Ascending aorta (tissue), 2 donors: ENCODE measurements at places on chromosomes 16 and 17.

DNA sequence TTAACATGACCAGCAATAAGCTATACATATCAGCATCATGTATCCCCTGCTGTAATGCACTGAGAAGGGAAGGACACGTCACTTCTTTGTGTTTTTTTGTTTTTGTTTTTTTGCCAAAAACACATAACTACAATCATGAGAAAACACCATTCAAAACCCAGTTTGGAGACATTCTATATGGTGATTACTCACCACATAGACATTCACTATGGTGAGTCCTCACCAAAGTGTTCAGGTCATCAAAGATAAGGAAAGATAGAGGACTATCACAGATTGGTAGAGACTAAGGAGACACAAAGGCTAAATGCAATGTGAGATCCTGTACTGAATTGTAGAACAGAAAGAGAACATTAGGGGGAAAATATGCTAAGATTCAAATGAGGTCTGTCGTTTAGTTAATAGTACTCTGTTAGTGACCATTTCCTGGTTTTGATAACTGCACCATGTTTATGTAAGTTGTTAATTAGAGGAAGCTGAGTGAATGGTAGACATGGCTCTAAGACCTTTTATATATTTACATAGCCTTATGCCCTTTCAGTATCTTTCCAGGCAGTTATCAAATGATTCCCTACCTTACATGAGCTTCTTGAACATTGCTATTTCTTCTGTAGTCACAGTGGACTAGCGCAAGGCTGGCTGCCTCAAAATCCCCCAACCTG, 46.6 kb downstream of the PIK3R5 start:
- DNase-seq: no peak

DNA sequence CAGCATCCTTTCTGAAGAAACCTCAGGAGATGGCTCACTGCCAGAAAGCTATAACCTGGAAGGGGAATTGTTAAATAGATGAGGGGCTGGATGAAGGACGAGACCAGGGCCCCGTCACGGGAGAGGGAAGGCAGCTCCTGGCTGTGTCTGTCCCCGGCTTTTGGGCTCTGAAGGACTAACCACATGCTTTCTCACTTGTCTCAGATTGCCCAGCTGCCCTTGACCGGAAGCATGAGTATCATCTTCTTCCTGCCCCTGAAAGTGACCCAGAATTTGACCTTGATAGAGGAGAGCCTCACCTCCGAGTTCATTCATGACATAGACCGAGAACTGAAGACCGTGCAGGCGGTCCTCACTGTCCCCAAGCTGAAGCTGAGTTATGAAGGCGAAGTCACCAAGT, 14.5 kb downstream of the SERPINF1 start:
- DNase-seq: no peak

DNA sequence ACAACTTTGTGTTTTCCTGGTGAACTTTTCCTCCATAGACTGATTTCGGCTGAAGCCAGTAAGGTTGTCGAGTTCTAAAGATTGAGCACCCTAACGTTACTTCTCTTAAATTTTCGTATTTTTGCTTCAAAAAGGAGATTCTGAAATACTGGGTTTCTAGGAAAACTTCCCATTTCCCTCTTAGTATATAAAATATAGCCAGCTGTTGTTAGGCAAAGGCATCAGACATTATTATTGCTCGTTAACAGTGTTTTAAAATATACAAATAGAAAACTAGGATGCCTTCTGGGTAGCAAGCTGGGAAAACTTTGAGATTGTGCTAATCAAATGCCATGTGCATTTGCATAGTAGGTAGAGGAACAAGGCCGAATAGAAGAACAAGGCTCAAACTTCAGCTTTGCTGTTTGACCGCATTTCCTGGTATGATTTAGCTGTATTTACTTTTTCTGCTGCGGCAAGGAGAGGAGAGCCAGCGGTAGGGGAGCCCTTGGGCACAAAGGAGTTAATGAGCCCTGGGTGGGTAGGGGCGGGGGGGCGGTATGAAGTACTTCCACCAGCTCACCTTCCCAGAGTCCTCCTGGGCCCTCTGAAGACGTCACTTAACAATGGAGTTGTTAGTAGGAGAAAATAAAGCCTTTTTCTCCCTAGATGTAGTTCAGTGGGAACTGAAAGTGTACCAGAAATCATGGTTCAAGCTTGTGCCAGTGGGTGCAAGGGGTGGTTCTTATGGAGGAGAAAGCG, 151.9 kb downstream of the MSI2 start:
- DNase-seq: no peak

- no peak for DNase-seq
Observed at GRCh38 chr17:17320188-17320910, 17.2 kb downstream of the NT5M start.

GRCh38 chr16:71185347-71185746, 45.2 kb downstream of the HYDIN start:
- DNase-seq: no peak

GRCh38 chr16:56424791-56425438, 430 bp downstream of the AMFR start:
- peak; percentile 67 for DNase-seq

GRCh38 chr17:79890706-79891105, 51.5 kb upstream of the CBX4 start:
- DNase-seq: no peak

DNA sequence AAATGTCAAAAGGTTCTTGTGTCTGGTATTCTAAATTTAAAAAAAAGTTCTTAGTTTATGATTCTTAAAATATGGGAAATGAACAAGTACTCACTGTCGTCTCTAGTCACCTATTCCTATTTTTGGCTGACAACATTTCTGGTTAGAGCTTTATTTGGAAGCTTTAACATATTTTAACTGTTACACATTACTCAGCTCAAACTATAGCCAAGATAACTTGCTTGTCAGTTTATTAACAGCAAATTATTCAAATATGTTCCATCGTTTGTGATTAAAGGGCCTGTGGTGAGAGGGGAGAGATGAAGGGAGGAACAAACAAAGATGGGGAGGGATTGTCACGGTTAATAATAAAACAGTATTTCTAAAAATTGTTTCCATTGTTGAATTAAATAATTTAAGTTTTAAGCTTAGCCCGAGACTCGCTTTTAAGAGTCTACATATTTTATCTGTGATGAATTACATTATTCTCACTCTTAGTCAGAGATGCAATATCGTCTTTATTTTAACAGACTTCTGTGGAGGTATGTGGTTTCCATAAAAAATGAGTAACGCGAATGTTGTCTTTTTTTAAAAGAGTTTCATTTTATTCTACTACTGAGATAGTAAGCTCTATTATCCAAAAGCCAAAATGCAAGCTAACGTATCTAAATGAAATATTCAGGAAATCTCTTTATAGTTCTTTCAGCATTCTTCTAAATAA, 321.9 kb upstream of the PMFBP1 start:
- DNase-seq: no peak

DNA sequence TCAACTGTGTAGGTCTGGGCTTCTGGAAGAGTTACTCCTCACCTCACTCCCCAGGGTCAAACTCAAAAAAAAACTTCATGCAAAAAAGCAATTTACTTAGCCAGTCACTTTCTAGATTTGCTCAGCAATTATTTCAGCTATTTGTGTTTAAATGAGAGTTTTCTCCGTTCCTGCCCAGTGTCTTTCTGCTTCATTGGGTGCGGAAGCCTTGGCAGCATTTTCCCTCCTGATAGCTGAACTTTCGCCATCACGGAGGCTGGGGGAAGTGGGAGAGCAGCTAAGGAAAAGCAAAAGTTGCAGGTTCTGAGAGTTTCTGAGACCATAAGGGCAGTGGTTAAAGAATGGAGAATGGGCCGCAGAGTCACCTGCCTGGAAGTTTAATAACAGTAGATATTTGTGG, 287.1 kb upstream of the DYNLRB2 start:
- no peak for DNase-seq

- DNase-seq: no peak
Observed at GRCh38 chr16:66832661-66833305, 2.0 kb upstream of the NAE1 start.

GRCh38 chr16:84699147-84699711, 571 bp upstream of the USP10 start:
- no peak for DNase-seq

- no peak for DNase-seq
Observed at GRCh38 chr17:13474073-13474800, 127.5 kb downstream of the HS3ST3A1 start.

DNA sequence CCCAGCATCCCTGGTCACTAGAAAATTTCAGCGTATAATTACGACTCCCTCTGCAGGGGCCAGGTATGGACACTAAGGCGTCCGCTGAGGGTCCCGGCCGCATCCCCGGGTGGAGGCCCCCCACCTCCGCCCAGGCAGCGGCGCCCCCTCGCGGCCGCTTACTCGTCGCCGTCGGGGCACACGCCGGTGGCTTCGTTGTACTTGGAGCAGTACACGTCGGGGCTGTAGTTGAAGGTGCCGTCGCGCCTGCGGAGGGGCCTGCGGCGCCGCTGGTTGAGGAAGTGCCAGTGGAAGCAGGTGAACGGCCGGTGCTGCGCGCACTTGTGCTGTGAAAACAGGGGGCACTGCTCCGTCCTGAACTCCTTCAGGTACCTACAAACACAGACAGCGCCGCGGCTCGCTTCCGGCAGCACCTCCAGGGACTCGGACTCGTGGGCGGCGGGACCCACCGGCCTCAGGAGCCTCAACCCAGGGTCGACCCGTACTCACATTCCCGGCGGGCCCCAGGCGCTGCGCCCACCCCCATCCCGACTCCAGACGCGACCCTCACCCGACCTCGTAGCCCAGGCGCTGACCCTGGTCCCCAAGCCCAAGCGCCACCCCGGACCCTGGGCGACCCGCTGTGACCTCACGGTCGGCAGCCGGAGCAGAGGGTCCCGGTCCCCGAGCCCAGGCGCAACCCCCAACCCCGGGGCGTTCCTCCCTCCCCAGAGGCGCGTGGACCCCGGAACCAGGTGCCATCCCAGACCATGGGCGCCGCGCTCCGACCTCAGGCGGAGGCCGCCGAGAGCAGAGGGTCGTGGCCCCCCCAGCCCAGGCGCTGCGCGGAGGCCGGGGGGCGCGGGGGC, 596 bp downstream of the UNKL start:
- DNase-seq: peak; percentile 71

DNA sequence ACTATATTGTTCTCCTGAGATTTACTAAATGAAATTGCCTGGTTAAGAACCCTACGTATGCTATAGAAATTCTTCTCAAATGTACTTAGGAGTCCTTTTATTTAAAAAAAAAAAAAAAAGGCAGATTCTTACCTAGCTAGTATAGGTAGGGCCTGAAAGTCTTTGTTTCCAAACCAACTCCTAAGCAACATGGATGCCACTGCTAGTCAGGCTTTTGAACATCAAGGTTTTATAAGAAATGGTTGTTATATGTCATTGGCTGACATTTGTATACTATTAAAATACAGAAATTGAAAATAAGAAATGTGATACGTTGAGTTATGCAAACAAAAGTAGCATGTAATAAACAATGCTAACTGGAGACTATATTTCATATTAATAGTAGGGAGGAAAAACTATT, 1.2 kb downstream of the EVI2A start:
- no peak for DNase-seq

DNA sequence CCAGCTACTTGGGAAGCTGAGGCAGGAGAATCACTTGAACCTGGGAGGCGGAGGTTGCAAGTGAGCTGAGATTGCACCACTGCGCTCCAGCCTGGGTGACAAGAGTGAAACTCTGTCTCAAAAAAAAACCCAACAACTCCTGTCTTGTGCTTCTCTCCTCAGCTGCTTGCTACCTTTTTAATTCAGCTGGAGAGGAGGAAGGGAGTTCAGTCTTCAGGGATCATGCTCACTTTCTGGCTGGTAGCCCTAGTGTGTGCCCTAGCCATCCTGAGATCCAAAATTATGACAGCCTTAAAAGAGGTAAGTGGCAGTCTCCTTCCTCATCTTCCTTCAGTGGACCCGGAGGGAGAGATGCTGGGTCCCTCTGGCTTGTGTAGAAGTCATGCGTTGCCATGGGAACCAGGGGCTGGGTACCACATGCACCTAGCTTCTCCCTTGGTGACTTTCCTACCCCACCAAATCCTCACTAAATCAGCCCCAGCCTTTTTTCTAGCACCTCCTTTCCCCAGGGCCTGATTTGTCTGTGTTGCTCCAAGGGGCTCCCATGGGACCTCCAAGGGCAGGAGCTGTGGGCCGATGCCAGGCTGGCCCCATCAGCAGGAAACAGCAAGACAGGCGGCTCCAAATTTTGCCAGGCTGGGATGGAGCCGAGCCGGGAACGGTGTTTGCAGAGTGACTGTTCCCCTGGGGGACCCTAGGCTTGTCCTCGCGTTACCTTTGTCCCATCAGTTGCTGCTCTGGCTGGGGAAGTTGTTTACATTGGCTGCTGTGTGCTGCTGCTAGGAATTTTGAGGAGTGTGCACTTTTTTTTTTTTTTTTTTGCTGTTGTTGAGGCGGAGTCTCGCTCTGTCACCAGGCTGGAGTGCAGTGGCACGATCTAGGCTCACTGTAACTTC, 65.2 kb downstream of the ABCC1 start:
- DNase-seq: peak; percentile 81

GRCh38 chr16:30151091-30151490, 28.1 kb upstream of the MAPK3 start:
- no peak for DNase-seq

DNA sequence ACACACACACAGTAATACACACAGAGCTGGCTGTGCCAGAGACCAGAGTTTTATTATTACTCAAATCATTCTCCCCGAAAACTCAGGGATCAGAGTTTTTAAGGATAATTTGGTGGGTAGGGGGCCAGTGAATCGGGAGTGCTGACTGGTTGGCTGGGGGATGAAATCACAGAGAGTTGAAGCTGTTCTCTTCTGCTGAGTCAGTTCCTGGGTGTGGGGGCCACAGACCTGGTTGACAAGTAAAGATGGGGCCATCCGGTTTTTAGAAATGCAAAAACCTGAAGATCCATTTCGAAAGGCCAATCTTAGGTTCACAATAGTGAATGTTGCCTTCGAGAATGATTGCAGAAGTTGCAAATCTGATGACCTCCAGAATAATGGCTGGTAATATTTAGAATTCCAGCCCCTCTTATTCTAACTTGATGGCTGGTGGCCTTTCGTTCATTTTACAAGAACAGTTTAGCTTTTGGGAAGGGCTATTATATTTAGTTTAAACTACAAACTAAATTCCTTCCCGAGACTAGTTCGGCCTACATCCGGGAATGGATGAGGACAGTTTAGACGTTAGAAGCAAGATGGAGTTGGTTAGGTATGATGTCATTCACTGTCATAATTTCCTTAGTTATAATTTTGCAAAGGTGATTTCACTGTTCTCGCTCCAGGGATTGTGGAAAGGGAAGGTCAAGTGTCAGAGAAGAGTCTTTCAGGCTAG, 123.2 kb downstream of the KCNJ18 start:
- DNase-seq: no peak

DNA sequence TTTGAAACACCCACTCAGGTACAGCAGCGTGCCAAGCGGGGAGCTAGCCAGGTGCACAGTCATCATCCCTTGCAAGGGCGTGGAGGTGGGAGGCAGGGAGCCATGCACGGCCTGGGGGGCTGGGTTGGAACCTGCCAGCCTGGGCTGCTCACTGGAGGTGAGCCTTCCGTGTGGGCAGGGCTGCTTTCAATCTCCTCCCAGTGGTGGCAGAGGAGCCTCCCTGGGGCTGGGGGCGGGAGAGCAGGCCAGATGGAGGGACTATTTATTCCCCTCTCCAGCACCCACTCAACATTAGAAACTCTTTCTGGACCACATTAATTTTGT, 90.3 kb downstream of the KATNIP start:
- no peak for DNase-seq
